ENCODE measurements at places on chromosomes 16 and 17.

DNA sequence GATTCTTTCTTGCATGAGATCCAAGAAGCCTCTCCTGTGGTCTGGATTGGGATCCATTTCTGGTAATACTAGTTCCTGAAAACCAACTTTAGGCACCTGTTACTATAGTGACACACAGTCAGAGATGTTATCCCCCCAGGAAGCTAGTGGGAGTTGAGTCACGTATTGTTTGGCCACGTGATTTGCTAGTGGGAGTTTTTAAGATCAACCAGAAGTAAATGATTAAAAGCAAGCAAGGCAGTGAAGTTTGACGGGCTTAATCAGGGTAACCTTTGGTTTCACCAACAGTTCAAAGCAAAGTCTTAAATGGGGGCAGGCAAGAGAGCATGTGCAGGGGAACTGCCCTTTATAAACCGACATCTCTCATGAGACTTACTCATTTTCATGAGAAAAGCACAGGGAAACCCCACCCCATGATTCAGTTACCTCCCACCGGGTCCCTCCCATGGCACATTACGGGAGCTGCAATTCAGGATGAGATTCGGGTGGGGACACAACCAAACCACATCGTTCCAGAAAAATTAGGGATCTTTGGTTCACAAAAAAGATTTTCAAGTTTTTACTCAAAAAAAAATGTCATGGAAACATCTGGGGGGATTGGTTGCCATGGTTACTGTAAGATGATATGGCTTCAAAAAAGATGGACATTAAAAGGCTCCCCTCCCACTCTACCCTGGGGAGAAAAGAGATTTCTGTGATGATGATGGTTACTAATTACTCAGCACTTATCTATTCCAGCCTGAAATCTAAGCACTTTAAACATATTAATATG lies 483.1 kb upstream of the ERCC4 start:
- no peak for DNase-seq

GRCh38 chr16:67246756-67247191 lies 507 bp downstream of the FHOD1 start:
- DNase-seq: no peak

DNA sequence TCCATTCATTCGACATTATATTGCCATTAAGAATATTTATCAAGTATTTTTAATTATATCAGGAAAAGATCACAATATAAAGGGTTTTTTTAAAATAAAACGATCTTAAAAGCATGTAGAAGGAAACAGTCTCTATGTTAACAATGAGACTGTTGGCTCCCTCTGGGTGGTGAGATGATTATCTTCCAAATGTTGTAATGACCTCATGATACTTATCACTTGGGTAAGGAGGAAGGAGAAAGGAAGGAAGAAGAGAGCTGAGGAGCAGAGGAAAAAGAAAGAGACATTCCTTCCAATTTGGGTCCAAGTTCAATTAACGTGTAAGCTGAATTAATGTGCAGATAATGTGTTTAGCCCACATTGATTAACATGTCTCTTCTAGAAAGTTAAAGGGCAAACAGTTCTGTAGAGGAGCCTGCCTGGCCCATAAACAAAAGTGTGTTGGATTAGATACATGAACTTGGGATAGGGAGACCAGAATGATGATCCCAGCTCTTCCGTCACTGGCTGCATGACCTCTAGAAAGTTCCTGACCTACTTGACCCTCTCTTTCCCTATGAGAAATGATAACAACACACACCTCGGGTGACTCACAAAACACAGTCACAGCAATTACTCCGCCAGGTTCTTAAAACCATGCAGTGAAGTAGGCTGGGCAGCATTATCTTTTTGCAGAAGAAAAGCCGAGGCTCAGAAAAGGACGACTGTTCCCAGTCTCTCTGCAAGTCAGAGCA lies 32.0 kb downstream of the PIMREG start:
- DNase-seq: no peak

GRCh38 chr17:14333506-14333905 lies 32.6 kb downstream of the HS3ST3B1 start:
- no peak for DNase-seq

DNA sequence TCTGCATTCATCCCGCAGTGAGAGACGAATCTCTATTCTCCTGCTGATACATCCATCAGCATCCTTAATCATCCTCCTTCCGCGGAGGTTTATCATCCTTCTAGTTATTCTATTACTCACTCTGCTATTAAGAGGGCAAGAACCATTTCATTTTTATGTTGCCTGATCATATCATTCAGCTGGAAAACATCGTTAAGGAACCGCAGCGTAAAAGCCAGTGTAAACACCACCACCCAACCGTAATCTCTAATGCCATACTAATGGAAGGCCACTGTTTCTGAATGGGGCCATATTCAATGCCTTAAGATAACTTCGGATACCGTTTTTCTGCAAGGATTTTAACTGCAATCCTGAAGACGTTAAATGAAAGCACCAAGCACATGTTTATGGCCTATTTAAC lies 36.7 kb upstream of the ERCC4 start:
- no peak for DNase-seq

DNA sequence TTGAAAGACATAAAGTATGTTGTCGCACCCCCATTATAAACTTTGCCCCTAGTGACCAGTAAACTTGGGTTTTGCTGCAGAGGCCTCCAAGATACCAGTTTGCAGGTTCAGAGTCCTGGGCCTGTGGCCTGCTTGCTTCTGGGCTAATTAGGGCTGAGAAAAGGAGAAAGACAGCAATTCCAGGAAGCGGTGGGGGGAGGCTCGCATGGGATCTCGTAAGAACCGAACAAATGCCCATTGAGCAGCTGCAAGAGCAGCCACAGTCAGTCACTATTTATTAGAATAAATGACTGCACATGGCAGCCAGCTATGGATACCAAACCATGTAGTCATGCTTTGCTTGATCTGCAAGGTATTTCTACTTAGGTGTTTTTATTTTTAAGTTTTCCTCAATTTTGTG lies 4.9 kb downstream of the SHISA9 start:
- DNase-seq: no peak

DNA sequence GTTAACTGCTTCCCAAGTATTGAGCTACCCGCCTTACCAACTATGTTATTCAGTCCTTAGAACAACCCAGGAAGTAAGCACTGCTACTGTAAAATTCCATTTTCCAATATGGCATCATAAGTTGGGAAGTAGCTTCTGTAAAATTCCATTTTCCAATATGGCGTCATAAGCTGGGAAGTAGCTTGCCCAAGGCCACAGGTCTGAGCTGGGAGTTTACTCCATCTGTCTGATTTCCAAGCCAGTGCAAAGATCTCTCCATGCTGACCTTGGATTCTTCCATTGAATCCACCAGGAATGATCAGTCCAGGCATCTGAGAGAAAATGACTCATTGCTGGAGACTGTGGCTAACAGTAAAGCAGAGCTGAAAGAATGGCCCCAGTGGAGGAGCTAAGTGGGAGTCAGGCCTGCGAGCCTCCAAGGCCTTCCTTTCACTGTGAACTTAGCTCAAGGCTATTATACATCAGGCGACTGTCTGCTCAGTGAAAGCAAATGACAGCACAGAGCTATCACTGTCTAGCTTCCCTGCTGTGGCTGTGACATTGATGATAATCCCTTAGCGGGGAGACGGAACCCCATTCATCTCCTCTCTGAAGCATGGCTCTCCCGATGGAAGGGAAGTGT lies 430.4 kb downstream of the HAPSTR1 start:
- no peak for DNase-seq

GRCh38 chr16:68374246-68374805 lies 63.5 kb downstream of the PRMT7 start:
- no peak for DNase-seq

DNA sequence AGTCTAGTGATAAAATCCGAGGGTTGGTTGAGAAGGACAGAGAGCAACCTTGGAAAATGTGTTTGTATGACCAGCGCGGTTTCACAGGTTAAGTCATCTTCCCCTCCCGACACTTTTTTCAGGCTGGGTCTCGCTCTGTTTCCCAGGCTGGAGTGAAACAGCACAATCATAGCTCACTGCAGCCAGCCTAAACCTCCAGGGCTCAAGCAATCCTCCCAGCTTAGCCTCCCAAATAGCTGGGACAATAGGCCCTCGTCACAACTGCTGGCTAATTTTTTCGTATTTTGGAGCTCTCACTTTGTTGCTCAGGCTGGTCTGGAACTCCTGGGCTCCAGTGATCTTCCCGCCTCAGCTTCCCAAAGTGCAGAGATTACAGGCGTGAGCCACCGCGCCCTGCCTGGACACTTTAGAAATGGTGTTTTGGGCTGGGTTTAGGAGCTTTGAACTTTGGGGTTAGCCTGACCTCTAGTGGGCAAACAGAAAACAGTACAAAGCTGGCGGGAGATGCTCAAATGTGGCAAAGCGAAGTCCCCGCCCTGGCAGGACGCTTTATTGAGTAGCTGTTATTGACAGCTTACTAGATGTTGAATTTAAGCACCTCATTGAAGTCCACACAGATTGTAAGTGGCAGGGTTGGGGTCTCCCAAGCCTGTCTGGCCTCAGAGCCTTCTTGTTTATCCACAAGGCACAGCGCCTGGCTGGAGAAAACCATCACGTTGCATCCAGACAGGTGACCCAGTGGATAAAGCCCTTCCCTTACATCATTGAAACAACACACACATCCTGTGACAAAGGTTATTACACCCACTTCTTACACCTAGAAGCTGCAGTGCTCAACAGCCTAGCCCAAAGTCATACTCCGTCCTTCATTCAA lies 34.7 kb upstream of the RBBP6 start:
- peak; percentile 43 for DNase-seq

DNA sequence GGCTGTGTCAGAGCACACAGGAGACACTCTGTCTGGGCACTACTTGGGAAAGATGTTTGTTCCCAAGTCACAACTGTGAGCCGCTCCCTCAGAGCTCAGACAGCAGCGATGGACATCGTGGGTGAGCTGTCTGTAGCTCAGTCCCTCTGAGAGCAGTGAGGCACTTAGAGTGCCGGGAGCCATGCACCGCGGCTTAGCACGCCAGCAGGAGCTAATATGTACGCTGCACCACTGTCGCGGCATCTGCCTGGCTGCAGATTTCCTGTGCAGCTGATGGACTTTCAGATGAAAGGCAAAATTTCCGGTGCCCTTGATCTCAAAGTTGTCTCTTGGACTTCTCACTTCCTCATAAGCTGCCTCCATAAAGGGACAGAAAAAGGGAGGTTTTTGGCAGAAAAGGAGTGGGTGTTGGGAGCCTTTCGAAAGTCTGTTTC lies 92.8 kb upstream of the ZNF469 start:
- no peak for DNase-seq

All from CD4-positive, alpha-beta T cell treated with Interferon gamma for 1 hour (primary cell).